Activated CD8-positive, alpha-beta memory T cell treated with anti-CD3 and anti-CD28 coated beads for 1 hour (primary cell): ENCODE measurements at places on chromosomes 3 and 15.

DNA sequence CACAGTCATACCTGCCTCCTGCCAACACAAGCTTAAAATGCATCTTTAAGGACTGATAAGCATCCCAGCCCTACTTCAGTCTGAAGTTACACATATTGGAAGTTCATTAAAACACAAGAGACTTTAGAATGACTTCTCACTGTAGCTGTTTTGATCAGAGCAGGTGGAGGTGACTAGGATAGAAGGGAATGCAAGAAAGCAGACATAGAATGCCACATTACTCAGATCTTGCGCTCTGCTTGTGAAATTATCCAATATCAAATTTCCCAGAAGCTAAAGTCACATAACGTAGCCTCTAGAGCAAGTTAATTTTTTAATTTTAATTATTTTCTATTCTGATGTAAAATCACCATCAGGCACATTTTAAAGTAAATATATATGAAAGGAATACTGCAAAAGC lies 306.5 kb downstream of the PLOD2 start:
- no peak for DNase-seq

- no peak for DNase-seq
These were observed 160.5 kb upstream of the CHRNA7 start for GRCh38 chr15:31869686-31870307.

- DNase-seq = no peak
These were observed 17.8 kb downstream of the GCSAM start for GRCh38 chr3:112115161-112115739.

DNA sequence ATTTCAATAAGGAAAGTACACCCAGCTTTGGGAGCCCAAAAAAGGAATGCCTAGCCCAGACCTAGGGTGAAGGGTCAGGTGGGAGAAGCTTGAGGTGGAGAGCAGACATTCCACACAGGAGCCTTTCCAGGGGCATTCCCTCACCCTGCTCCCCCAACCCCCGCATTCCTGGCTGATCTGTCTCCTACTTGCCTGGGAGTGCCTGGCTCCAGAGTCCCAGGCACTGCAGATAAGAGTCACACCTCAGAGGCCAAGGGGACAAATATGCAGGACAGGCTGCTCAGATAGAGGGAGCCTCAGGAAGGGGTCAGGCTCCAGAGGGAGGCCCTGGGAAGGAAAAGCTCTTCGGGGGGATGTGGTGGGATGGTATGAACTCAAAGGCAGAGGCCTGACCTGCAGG lies 20.8 kb upstream of the HCN4 start:
- no peak for DNase-seq

DNA sequence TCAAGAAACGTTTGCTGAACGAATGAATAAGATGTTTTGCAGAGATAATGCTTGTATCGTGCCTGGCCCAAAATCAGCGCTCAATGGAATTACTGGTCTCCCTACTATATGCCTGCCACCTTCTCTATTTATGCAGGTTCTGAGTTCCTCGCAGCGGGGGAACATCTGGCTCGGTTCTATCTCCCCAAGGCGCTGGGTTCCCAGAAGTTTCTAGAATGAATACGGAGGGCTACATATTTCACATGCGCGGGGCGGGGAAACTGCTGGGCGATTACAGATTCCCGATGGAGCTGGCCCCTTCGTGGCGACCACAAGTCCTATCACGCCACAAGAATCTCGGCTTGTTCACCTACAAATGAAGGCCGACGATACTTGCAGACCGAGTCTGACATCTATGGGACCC lies 411 bp upstream of the EIF2B5 start:
- DNase-seq = no peak

- no peak for DNase-seq
These were observed 43.1 kb downstream of the SCAP start for GRCh38 chr3:47432673-47433072.

DNA sequence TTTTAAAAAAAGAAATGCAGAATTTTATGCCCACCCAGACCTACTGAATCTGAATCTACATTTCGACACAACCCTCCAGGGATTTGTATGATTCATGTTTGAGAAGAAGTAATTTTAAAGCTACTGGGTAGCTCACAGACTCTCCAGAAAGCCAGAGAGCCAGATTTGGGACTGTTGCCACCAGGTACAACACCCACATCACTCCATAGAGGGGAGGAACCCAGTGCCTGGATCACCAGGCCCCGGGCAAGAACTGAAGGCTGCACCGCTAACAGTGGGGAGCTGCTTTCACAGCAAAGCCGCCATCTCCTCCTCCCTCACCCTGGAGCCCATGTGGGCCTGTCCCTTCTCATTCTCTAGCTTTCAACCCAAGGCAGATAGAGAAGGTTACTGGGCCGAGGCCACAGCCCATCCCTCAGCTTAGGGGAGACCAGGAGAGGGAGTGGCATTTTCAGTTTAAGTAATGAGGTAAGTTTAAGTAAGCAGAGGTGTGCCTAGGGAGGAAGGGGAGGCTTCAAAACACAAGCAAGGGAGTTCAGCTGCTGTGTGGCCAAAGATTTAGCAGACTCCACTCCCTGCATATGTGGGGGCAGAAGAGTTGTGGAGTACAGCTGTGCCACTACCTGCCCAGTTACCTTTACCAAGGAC lies 109.8 kb downstream of the IL12A start:
- no peak for DNase-seq

GRCh38 chr3:70096376-70097066 lies 97.0 kb downstream of the SAMMSON start:
- no peak for DNase-seq

DNA sequence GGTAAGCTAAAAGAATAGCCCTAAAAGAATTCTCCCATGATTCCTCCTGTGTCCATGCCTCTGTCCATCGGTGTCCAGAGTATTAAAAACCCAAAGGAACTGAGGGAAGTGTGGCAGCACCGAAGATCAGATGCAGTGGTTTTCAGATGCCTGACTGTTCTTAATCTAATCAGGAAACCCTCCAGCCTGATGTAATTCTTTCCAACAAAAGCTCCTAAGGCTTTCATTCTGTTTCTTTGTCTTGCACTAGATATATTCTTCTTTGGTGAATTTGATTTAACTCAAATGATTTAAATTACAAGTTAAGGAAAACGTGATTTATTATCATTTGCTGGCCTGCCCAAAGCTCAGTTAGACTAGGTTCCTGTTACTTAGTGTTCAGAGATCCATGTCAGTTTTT lies 71.2 kb downstream of the ARHGAP31 start:
- DNase-seq = no peak

DNA sequence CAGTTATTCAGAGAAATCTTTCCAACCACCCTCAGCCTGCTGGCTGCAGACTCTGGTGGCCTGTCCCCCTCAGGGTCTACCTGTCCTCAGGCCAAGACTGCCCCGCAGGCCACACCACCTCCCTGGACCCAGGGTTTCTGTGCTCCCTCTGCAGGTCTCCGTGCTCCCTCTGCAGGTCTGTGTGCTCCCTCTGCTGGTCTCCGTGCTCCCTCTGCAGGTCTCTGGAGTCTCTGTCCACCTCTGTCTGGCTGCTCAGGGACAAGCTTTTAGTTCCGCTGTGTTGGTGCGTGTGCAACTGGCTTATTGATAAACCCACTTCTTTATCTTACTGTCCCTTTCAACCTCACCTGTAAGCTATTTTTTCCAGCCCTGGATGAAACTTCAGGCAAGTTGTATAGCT lies 30.1 kb downstream of the BDH1 start:
- DNase-seq = no peak

- DNase-seq = no peak
These were observed 138.3 kb downstream of the ANXA2 start for GRCh38 chr15:60259469-60259868.

GRCh38 chr15:35630532-35630931 lies 84.6 kb upstream of the DPH6 start:
- DNase-seq = no peak

DNA sequence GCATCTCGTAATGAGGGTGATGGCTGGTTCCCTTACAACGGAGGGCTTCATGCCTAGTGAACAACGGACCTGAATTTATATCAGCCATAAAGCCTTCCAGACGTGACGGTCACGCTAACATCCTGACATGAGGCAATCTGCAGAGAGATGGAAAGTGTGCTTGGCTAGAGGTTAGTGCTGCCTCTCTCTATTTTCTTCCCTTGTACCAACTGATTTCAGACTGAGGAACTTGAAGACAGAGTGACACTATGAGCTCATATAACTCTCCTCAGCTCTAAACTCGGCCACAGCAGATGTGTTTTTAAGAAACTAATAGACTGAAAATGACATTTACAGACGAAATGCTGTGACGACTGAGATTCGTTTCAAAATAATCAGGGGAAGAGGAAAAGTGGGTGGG lies 122.4 kb downstream of the XXYLT1 start:
- DNase-seq = no peak

DNA sequence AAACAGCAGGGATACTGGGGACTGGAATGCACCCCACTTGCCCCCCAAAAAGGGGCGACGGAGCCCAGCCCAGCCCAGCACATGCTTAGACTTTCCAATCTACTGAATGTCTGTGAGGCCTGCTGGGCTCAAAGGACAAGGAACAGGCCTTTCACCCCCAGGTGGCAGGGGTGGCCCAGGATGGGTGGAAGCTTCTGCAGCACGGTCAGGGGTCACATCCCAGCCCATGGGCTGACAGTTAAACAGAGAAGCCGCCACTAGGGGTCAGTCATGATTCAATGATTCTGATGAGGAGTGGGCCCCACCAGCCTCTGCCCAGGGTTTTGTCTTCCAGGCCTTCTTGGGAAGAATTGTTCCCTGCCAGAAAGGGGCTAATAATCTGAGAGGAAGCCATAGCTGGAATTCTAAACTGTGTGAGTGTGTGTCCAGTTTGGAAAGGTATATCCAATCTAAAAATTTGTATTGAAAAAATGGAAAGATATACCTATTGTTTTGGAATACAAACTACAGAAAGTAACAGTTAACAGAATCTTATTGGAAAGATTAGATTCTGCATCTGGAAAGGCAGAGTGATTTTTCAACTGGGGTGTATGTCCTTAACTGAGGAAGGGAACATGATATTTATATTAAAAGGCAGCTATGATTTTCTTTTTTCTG lies 2.2 kb downstream of the CHRNB4 start:
- DNase-seq = no peak

DNA sequence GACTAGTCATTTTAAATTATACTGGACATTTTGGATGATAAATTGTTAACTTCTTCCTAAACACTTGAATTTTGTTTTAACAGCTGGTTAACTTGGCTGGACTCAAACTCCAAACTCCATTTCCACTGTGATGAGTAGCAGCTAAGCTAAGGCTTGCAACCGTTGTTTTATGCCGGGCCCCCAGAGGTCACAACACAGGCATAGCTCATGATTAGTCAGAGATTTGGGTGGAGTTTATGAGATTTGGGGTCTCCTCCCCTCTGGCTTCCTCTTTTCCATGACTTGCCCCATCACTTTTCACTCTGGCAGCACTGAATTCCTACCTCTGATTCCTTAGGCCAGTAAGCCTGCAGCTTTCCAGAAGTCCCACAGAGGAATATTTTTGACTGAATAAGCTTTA lies 12.8 kb downstream of the THAP10 start:
- no peak for DNase-seq

GRCh38 chr3:65669163-65669875 lies 369.4 kb downstream of the MAGI1 start:
- no peak for DNase-seq

DNA sequence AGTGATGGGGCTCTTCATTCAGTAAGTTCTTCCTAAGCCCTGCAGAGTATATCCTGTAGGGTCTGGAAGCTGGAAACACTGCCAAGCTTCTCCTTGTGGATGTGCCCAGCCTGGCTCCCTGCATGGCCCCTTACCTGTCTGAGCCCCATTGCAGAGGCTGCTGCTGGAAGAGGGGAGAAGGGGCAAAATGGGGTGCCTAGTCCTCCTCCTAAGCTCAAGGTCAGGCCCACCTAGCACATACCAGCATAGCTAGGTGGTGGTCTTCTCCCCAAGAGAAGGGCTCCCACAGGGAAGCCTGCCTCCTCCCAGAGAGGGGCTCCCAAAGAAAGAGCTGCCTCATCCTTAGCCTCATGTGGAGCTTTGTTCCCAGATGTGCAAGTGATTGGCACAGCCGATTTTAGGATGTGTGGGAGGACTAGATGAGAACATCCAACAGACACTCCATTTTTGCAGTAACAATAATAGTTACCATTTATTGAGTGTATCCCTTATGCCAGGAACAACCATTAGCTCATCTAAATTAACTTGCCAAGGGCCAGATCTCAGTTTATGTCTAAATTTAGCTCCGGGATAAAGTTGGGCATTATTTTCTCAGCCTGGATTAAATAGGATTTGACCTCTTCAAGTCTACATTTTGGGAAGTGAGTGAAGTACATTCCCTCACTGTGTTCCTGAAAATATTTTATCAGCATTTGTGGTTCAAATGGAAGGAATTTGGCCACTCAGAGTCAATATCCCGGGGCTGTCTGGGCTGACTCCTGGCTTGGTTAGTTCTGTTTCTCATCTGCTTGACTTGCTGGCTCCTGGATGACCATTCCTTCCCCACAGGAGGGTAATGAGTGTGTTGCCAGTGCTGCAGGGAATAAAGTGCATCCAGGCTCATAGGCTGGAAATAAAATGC lies 291.1 kb upstream of the ROPN1 start:
- no peak for DNase-seq

DNA sequence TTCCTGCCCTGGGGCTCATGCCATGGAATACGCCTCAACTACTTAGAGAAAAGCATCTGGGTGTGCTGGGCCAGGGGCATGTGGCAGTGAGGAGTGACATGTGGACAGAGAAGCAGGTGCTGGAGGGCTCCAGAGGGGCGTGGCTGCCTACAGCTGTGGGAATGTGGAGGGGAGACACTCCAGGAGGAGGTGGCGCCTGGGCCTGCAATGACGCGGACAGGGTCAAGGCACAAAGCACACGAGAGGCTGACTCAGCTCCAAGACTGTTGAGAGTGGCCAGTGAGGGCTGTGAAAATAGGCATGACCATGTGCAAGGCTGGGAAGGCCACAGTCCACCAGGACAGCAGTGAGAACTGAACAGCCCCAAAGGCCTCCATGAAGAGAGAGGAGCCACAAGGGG lies 48.5 kb downstream of the PTH1R start:
- DNase-seq = no peak

DNA sequence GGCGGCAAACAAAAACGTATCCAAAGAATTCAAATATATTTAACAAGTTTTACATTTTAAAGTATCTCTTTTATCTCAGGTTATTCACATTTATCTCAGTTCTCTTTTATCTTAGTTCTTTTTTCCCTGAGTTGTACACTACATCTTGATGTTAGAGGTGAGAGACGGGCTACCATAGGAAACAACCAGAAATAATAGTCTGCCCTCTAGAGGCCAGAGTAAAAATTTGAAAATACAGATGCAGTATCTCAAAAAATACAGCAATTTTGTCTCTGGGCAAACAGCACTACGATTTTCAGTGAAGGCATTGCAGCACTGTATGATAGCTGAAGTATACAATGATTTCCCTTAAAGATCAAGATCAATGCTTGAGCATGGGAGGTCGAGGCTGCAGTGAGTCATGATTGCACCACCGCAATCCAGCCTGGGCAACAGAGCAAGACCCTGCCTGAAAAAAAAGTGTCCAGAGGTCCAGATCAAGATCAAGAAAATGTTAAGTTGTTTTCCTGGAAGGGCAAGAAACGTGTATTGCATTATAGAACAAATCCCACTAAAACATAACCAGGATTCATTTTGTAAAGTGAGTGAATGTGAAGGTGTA lies 82.6 kb upstream of the ATP11B start:
- DNase-seq = no peak
